ENCODE measurements at places on chromosomes 13 and 19. TPM values are rescaled to one million over a fixed set of nuclear protein-coding genes. Genes with fewer than 3 reads are reported as not detected.

DNA sequence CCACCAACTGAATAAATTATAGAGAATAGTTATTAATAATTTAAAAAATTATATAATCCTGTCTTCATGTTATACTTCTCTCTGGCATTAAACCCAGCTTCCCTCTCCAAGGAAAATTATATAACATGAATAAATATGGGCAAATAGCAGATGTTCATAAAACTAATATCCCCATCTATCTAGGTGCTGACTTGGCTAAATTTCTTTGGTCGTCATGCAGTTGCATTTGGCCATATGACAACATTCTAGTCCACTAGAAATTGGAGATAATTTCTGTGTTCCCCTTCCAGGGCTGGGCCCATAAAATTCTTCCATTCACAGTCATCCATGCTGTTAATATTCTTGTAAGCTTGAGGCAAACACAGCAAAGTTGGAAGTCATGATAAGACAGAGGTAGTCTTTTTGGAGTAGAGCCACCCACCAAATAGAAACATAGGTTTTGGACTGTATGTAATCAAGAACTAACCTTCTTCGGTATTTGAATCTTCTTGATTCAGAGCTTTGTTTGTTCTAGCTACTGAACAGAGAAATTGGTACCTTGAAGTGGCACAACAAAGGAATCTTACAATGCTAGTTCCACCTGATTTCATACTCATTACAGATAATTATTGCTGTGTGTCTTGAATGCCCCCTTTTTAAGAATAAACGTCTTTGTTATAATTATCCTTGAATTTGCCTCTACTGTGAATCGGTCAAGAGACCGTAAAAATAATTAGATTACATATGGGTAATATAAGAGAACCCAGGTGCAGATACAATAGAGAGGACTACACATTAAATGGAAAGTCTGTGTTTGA, 678.5 kb upstream of the PCDH20 start:
- H3K4me3 ChIP-seq, result no peak overlapping the region
- peaks cover 4% of the 10 kb centered on the region for H3K4me1 ChIP-seq
- H3K27me3 ChIP-seq, result no peaks in the 10 kb centered on the region
- H3K36me3 ChIP-seq, result no peaks in the 10 kb centered on the region
- H3K27ac ChIP-seq, result no peak overlapping the region

The DHDH gene
- 3.3 TPM for total RNA-seq

GRCh38 chr19:16736709-16737108, 17.1 kb downstream of the NWD1 start:
- DNase-seq, result peak; percentile 67
- no peaks in the 10 kb centered on the region for H3K27me3 ChIP-seq
- H3K4me1 ChIP-seq, result no peaks in the 10 kb centered on the region
- H3K27ac ChIP-seq, result no peak overlapping the region
- no peak overlapping the region for H3K4me3 ChIP-seq
- no peaks in the 10 kb centered on the region for H3K36me3 ChIP-seq

- H3K4me3 ChIP-seq, result no peak overlapping the region
- no peaks in the 10 kb centered on the region for H3K4me1 ChIP-seq
- DNase-seq, result no peak
- no peak overlapping the region for H3K27ac ChIP-seq
These were observed 10.3 kb upstream of the EDNRB start for GRCh38 chr13:77928909-77929308.

DNA sequence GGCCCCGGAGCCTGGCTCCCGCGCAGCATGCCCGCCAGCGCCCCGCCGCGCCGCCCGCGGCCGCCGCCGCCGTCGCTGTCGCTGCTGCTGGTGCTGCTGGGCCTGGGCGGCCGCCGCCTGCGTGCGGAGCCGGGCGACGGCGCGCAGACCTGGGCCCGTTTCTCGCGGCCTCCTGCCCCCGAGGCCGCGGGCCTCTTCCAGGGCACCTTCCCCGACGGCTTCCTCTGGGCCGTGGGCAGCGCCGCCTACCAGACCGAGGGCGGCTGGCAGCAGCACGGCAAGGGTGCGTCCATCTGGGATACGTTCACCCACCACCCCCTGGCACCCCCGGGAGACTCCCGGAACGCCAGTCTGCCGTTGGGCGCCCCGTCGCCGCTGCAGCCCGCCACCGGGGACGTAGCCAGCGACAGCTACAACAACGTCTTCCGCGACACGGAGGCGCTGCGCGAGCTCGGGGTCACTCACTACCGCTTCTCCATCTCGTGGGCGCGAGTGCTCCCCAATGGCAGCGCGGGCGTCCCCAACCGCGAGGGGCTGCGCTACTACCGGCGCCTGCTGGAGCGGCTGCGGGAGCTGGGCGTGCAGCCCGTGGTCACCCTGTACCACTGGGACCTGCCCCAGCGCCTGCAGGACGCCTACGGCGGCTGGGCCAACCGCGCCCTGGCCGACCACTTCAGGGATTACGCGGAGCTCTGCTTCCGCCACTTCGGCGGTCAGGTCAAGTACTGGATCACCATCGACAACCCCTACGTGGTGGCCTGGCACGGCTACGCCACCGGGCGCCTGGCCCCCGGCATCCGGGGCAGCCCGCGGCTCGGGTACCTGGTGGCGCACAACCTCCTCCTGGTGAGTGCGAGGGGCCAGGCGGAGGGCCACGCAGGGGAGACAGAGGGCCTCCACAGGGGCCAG, at the start of gene KL:
Gene KL, plus strand, starts transcription at position 10 of the 909 bp plus-strand sequence. Its CDS starts 18 bp downstream, at position 28.
- H3K27me3 ChIP-seq, result no peaks in the 10 kb centered on the region
- H3K27ac ChIP-seq, result no peak within 1 kb of the TSS
- H3K4me3 ChIP-seq, result no peak within 1 kb of the TSS
- DNase-seq, result no peak
- H3K4me1 ChIP-seq, result no peaks in the 10 kb centered on the region

The SERPINE3 gene
- total RNA-seq, result not detected

- no peaks in the 10 kb centered on the region for H3K27me3 ChIP-seq
- peaks cover 10% of the 10 kb centered on the region for H3K4me1 ChIP-seq
- DNase-seq, result no peak
These were observed 20.6 kb downstream of the ADPRHL1 start for GRCh38 chr13:113432506-113433270.

GRCh38 chr13:107461751-107462150, 753.6 kb downstream of the LIG4 start:
- no peak overlapping the region for H3K27ac ChIP-seq
- no peak overlapping the region for H3K4me3 ChIP-seq
- DNase-seq, result no peak
- no peaks in the 10 kb centered on the region for H3K36me3 ChIP-seq
- no peaks in the 10 kb centered on the region for H3K4me1 ChIP-seq

- H3K4me3 ChIP-seq, result no peak overlapping the region
- no peaks in the 10 kb centered on the region for H3K4me1 ChIP-seq
- H3K27me3 ChIP-seq, result no peaks in the 10 kb centered on the region
- no peaks in the 10 kb centered on the region for H3K36me3 ChIP-seq
These were observed 34.6 kb upstream of the SLC46A3 start for GRCh38 chr13:28753208-28753892.

DNA sequence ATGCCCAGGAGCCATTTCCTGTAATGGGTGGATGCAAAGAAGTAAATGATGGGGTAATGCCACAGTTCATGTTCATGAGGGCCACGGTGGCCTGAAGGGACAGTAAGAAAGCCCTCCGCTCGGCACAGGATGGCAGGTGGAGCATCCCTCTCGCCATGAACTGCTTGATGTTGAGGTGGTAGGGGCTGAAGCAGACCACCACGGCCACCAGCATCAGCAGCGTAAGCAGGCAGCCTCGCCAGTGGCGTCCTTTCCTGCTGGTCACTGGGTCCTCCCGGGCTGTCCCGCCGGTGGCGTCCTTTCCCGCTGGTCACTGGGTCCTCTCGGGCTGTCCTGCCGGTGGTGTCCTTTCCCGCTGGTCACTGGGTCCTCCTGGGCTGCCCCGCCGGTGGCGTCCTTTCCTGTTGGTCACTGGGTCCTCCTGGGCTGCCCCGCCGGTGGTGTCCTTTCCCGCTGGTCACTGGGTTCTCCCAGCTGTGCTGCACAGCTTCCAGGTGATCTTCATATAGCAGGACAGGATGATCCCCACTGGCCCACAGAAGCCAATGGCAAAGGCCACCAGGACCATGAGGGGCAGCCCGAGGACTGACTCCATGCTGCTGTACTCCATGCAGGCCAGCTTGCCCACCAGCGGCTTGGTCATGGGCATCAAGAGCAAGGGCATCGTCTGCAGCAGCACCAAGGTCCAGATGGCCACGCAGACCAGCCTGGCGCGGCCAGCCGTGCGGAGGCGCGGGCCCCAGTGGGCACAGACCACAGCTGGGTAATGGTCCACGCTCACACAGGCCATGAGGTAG, 93.2 kb upstream of the TM9SF2 start:
- no peak overlapping the region for H3K27ac ChIP-seq
- no peaks in the 10 kb centered on the region for H3K36me3 ChIP-seq
- no peaks in the 10 kb centered on the region for H3K27me3 ChIP-seq
- H3K4me1 ChIP-seq, result peaks cover 10% of the 10 kb centered on the region
- no peak for DNase-seq

DNA sequence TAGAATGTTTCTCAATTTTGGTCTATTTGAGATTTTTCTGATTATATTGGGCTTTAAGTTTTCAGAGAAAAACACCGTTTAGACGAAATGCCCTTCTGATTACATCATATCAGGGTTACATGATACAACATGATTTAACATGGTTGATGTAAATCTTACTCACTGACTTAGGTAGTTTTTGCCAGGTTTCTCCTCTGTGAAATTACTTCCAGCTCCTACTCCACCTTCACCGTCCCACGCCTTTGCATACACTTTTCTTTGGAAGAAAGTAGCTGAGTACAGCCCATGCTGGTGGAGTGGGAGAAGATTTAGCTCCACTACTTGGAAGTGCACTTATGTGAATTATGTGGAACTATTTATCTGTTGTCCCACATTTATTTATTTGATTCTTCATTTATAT, 433.2 kb upstream of the KLHL1 start:
- no peak overlapping the region for H3K4me3 ChIP-seq
- no peak overlapping the region for H3K27ac ChIP-seq
- no peak for DNase-seq
- H3K4me1 ChIP-seq, result no peaks in the 10 kb centered on the region
- H3K36me3 ChIP-seq, result no peaks in the 10 kb centered on the region
- no peaks in the 10 kb centered on the region for H3K27me3 ChIP-seq

Data from Karpas-422 (cell line).